ENCODE measurements at places on chromosomes 13 and 19. TPM values are rescaled to one million over a fixed set of nuclear protein-coding genes. Genes with fewer than 3 reads are reported as not detected.

Gene ZNF560
- 0.11 TPM for total RNA-seq

DNA sequence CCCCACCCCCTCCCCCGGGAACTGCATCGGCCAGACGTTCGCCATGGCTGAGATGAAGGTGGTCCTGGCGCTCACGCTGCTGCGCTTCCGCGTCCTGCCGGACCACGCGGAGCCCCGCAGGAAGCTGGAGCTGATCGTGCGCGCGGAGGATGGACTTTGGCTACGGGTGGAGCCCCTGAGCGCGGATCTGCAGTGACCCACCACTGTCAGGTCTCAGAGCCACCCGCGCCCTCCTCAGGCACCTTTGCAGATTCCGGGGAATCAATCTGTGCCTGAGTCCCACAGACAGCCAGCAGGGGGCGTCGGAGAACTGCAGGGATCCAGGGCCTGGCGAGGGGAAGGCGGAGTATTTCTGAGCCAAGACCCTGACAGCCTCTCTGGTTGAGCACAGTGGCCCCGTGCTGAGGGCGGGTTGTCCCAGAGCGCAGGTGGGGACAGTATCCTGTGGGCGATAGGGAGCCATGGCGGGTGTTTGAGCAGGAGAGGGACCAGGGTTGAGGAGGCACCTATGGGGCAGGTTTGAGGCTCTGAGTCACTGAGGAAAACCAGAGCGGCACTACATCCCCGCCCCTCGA lies 30.4 kb upstream of the CYP4F8 start:
- DNase-seq: peak; percentile 92

- no peak for DNase-seq
Measured at GRCh38 chr19:5338656-5339197, 1.9 kb downstream of the PTPRS start.

- DNase-seq: no peak
Measured at GRCh38 chr19:30955112-30956104, 393.8 kb downstream of the TSHZ3 start.

DNA sequence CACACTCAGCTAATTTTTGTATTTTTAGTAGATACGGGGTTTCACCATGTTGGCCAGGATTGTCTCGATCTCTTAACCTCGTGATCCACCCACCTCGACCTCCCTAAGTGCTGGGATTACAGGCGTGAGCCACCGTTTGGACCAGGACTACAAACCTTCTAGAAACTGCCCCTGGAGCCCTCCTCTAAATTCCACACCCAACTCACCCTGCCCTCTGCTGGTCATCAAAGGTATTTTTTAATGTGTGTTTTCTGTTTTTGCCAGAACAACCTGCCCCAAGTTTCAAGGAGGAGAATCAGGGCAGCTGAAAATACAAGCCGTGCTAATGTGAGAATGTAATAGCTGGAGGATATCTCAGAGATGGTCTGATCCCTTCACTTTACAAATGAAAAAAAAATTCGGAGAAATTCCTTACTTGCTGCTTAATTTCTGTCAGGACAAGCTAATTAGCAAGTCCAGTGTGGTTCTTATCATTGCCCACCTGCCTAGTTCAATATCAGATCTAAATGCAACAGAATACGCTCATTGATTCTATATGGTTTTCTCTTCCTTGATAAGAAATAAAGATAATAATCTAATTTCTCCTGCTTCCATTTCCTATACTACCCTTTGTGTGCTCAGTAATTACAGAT lies 4.1 kb downstream of the ATP8A2 start:
- peak; percentile 52 for DNase-seq

- peak; percentile 17 for DNase-seq
Measured at GRCh38 chr19:1136201-1136600, 32.4 kb downstream of the GPX4 start.

- DNase-seq: peak; percentile 85
Measured at GRCh38 chr13:48580185-48580803, 47.4 kb upstream of the RCBTB2 start.
